ENCODE measurements at places on chromosomes 11 and 22.

DNA sequence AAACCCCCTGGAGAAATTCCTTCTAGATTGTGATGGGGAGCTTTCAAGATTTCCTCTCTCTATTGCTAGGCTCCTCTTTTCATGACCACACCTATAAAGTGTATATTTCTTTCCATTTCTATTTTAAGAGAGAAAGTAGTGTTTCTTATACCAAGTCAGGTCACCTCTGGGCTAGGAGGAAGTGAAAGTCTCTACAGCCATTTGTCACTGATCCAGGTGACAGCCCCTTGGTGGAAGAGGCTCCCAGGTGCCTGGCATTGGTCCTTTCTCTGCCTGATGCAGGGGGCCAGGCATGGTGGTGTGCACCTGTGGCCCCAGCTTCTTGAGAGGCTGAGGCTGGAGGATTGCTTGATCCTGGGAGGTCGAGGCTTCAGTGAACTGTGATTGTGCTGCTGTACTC, 64.7 kb downstream of the DHCR7 start:
- ATAC-seq = no peak

- no peak for ATAC-seq
These were observed 6.2 kb downstream of the TBX1 start for GRCh38 chr22:19766511-19767426.

DNA sequence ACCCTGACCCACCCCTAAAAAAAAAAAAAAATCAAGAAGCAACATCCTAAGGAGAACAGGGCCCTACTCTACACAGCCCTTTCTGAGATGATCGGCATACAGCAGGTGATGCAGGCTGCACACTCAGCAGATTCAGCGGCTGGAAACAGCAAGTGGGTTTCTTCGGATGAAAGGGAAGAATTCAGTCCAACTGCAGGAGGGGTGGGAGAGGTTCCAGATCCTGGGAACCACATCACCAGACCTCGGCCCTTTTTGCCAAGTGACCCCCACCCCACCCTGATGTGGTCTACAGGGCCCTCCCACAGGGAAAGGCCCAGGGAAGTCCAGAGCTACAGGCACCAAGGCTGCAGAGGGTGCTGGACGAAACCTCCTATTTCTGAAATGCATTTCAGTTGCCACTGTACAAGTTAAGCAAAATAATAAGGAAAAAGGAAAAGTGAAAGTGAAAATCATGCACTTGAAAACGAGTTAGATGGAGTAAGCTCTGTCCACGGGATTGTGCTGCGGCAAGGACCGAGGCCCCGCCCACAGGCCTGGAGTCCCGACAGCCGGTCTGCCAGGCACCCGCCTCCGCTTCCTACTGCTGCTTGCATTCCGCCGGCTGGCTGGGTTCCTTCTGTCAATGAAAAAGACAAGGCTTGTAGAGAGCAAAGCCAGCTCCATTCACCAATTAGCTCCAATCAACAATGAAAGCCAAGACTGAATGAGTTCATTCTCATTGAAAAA, 16.0 kb upstream of the PHLDA2 start:
- peak; percentile 94 for ATAC-seq

GRCh38 chr11:32870676-32871075, 21.9 kb upstream of the QSER1 start:
- no peak for ATAC-seq

DNA sequence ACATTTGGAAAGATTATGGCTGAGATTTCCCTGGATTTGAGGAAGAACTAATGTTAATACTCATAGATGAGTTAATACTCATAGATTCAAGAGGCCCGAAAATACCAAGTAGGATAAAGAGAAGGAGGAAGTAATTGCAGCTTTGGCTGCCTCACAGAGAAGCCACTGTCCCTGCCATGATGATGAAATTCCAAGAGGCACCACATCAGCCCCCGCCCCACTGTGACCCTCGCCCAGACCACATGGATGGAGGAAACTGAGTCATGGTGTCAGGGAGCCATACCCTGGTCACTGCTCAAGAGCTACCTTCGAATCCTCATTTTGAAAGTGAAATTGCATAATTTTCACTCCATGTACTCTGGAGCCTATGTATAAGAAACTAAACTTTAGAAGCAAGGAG, 92.9 kb upstream of the SLC22A12 start:
- no peak for ATAC-seq

GRCh38 chr11:32186118-32186517, 95.2 kb downstream of the RCN1 start:
- no peak for ATAC-seq

DNA sequence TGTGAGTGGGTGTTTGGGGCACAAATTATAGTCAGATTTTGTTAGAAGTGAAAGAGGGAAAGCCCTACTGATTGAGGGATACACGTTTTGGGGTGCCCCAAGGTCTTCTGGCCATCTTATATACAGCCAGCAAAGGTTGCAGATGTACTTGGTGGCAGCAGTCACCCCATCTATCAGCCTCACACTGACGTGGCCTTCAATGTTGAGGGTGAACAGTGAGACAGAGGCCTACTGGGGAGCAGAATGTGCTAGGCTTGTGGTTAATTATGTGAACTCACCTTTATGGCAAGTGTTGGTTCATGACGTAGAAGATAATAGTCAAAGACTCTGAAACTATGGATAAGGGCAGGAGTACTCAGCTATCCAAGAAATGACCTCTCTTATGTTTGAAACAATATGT, 121.2 kb downstream of the TRIM44 start:
- ATAC-seq = no peak

- ATAC-seq = peak; percentile 57
These were observed 61.9 kb downstream of the BMAL1 start for GRCh38 chr11:13339195-13340153.

DNA sequence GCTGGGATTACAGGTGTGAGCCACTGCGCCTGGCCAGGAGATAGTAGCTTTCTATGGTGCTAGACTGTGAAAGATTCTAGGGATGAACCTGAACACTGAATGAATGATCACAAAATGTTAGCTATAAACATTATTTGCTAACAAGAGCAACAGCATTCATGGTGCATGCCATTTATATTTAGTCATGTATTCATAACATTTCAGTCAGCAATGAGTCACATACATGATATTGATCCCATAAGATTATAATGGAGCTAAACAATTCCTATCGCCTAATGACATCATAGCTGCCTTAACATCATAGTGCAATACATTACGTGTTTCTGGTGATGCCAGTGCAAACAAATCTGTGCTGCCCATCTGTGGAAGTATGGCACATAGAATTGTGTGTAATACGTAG, 164.1 kb downstream of the ARHGAP42 start:
- ATAC-seq = no peak

- no peak for ATAC-seq
These were observed 76.4 kb downstream of the YAP1 start for GRCh38 chr11:102186551-102187191.

GRCh38 chr11:117668321-117668751, 128.7 kb downstream of the DSCAML1 start:
- no peak for ATAC-seq

- ATAC-seq = no peak
These were observed 22.3 kb downstream of the ARHGAP42 start for GRCh38 chr11:100709233-100709957.

GRCh38 chr11:72292106-72292785, 48.3 kb upstream of the PHOX2A start:
- ATAC-seq = no peak

- ATAC-seq = no peak
These were observed 7.0 kb downstream of the PTPRJ start for GRCh38 chr11:47987310-47987709.

DNA sequence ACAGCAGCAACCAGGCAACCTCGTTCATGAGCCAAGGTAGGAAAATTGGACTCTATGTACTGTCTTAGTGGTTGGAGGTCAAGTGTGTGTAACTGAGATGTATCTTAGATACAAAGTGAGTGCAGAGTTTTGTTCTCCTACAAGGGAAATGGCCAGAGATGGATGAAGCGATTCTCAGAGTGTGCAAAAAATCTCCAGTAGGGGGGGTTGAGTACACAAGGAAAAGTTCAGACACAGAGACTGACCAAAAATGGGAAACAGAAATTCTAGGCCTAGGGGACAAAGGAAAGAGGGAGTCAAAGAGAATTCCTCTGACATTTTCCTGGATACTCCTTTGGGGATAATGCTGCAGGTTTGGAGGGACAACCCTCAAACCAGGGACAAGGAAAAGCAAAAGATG, 38.2 kb upstream of the OR5AK2 start:
- no peak for ATAC-seq

DNA sequence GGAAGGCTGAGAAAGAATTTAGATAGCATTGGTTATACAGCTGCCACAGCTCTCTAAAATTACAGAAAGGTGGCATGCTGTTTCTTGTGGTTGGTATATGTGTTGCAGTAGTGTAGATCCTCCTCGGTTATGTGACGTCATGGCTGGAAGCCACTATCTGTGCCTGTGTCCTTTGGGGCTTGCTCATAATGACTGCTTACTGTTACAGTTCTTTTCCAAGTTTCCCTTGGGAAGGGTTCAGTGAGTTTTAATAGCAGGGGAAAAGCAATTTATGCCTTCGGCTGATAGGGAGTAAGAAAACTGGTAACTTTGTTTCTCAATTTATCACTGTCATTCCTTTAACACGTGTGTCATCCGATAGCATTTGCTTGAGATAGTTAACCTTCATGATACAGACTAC, 47.2 kb downstream of the POLD3 start:
- no peak for ATAC-seq

DNA sequence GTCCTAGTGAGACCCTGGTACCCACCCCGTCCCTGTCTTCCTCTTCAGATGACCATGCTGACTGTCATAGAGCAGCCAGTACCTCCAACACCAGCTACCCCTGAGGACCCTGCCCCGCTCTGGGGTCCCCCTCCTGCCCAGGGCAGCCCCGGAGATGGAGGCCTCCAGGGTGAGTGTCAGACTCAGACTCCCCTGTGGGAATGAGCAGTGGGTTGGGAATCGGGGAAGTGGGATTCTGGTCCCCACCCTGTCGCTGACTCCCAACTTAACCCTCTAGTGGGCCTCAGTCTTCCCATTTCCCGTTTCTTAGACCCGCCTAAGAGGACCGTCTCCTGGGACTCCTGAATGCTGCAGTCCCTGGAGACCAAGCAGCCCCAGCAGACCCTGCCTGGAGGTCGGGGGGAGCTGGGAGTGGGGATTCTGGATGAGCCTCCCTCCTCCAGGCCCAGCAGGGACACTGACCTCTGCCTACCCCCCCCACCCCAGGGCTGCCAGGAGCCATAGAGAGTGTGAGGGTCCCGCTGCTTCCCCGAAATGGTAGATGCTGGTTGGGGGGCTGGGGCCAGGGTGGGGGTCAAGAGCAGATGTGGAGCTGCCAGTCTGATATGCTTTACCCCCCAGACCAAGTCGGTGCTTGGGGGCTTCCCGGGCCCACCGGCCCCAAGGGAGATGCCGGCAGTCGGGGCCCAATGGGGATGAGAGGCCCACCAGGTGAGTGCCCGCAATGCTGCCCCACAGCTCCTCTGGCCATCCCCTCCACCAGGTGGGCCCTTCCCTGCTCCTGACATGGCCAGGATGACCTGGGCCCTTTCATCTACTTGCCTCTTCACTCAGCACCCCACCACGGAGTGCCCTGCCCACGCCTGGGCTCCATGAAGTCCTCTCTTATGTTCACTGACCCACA, 25.5 kb downstream of the EMID1 start:
- ATAC-seq = no peak

DNA sequence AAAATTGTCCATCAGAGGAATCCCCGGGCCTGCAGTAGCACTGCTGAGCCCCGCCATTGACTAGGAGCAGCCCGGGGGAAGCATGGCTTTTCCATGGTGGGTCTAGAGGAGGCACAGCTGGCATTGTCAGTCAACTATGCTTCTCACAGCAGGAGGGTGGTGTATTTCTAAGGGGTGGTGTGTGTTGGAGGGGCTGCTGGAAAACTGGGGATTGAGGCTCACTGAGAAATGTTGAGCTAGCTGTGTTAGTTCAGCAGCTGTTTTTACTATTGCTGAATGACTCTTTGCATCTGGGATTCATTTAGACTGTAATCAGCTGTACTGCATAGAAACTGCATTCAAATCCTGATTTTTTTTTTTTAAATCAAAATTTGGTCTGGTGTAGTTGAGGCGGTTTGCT, 5.6 kb downstream of the DDX10 start:
- no peak for ATAC-seq

All from gastroesophageal sphincter (tissue), 4 donors.